ENCODE measurements at places on chromosomes 5 and 9.

DNA sequence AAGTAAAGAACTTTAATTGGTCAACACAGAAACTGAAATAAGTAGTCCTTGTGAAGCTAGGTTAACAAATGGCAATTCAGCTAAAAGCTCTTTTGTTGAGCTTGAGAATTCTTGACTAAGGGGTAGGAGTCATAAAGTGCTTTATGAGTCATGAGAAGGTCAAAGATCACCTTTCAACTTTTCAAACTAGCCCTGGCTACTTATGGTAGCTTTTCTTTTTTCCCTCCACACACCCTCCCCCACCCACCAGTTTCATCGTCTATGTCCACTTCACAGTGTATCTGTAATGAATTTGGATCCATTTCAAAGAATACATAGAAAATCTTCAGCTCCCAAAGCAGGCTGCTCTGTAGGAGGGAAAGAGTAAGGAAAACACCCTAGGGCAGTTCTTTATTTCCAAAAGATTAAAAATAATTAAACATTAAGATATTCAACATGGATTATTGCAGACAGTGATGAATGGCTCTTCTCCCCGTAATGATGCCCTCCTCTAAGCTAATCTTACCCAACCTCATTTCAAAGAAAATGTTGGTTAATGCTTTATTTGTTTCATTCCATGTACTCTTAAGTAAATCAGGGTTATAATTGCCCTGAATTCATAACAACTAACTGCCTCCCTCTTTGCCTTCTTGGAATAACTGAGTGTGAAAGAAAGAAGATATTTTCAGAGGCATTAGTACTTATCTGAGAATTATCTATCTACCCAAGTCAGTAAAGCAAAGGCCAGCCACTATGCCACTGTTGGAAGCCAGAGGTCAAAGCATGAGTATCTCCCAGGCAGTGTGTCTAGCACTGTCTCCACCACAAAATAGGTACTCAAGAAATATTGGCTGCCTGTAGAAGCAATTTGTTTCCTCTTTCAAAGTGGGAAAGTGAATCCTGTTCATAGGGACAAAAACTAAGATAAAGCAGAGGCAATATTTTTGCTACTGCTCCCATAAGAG is 290.6 kb downstream of the PIK3R1 start:
- no peak for DNase-seq

GRCh38 chr5:41087461-41087860 is 16.3 kb upstream of the MROH2B start:
- no peak for DNase-seq

DNA sequence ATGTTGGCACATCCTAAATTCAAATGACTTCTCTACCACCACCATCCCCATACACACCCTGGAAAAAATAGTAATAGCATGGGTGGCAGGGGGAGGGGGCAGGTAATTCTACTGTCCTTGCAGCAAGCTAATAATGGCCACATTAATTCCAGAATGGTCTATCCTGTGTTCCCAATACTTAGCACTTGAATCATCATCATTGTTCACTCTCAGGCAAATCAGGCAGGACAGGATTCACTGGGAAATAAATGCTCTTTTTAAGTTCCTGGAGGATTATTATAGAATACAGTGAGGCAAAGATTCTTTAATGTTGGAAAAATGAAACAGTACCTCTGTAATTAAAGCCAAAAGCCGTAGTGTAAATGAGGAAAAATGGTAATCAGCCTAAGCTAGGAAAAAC is 254.5 kb downstream of the ARRDC3 start:
- DNase-seq = no peak

- no peak for DNase-seq
Observed at GRCh38 chr9:107316795-107317661, 33.9 kb downstream of the RAD23B start.

- peak; percentile 45 for DNase-seq
Observed at GRCh38 chr5:138752951-138753793, at the start of gene CTNNA1. Gene CTNNA1, plus strand, starts transcription at chr5:138753425. Its CDS starts 28,500 bp downstream, at chr5:138781925.

GRCh38 chr5:171496456-171496855 is 77.0 kb downstream of the FGF18 start:
- DNase-seq = no peak

GRCh38 chr5:31048282-31049270 is 144.9 kb upstream of the CDH6 start:
- DNase-seq = no peak

DNA sequence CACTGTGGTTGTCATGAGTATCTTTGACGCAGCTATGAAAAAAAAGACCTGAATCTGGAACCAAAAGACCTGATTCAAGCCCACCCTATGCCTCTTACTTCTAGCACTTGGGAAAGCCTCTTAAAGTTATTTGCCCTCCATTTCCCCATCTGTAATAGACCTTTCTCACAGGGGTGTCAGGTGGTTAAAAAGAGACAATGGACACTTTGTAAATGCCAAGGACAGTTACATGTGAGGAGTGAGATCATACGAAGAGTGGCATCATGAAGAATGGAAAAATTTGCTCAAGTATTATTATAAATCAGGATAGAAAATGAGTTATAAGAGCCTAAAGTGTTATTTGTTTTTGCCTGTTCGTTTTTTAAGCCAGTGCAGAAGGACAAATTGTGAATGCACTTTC is 46.5 kb downstream of the ACTL7B start:
- no peak for DNase-seq

DNA sequence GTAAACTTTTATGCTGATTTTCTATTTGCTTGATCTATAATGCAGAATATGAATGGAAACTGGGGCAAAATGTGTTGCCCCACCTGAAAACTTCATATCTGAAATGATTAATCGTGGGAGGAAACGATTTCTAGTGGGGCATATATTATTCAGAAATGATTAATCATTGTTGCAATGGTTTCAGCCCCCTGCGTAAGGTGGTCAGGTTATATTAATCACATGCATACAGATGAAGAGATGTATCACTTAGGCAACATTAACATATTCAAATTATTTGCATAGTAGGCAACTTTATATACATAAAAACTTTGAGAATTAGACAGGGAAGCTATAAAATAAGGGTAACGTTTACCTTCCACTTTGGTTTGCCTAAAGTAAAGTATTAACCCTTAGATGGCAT is 49.8 kb downstream of the LSM11 start:
- DNase-seq = no peak

- DNase-seq = no peak
Observed at GRCh38 chr5:154101184-154101583, 62.4 kb downstream of the MFAP3 start.

GRCh38 chr9:34686732-34687131 is 4.3 kb downstream of the CCL19 start:
- no peak for DNase-seq

GRCh38 chr5:175658299-175659145 is 651 bp downstream of the HRH2 start:
- DNase-seq = no peak

- DNase-seq = no peak
Observed at GRCh38 chr5:173720286-173720952, 104.0 kb upstream of the BOD1 start.

DNA sequence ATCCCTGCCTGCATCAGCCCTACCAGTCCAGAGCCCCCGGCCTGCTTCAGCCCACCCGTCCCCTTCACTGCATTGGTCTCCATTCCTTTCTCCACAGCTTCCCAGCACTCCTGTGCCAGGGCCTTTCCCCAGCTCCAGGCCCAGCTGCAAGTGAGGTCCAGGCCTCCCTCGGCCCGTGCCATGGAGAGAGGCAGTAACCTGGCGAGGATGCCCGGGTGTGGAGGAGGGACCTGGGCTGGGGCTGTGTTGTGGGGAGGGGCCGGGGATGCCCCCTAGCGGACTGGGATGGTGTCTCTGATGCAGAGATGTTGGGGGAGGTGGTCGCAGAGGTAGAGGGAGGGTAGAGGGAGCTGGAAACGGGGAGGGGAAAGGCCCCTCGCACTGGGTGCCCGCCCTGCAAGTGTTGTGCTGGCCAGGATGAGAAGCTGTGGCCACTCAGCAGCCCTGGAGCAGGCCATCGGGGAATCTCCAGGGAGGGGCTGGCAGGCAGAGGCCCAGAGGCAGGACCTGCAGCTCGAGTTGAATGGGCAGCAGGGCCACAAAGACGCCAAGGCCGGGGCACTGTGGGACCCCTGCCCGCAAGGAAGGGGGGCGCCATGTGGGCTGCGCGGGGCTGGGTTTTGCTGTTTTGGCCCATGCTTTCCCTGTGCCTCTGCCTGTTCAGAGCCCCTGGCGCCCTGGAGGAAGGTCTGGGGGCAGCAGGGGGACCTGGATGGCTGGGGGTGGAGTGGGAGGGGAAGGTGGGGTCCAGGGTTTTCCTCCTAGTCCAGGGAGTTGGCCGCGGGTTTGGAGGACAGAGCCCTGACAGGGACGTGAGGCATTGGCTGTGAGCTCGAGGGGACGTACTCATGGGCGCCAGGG is 26.0 kb upstream of the NKD2 start:
- no peak for DNase-seq

DNA sequence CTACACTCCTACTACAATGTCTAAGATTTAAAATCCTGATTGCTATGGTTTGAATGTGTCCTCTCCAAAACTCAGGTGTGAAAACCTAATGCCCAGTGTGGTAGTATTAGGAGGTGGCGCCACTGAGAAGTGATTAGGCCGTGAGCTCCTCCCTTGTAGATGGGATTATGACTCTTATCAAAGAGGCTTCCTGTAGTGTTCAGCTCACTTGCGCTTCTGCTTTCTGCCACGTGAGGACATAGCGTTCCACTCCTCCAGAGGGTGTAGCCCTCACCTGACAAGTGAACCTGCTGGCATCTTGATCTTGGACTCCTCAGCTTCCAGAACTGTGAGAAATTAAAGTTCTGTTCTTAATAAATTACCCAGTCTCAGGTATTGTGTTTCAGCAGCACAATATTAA is 33.0 kb upstream of the WHRN start:
- no peak for DNase-seq

GRCh38 chr9:115891929-115892328 is 261.7 kb upstream of the PAPPA start:
- no peak for DNase-seq

DNA sequence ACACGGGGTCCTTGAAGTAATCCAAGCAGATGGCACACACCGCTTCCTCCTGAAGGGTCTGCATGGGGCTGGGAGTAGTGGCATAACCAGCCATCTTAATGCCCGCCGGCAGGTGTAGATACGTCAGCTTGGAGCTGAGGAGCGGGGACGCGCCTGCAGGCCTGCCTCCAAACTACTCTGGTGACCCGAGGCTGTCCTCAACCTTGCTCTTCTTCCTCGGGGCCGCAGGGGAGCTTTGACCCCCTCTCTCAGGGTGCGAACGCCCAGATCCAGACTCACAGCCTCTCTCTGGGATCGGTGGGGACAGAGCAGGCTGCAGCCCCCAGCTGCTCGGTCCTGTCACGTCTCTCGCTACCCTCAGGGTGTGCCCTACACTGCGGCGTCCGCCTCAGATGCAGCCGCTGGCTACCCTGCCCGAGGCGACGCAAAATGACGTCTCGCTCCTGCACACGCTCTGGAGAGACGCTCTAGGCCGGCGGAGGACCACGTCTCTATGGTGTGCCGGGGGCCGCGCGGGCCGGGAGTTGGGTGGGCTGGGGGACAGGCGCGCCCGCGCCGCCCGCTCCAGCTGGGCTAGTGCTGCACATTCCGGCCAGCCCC is at the start of gene TRIM52:
TRIM52 (minus strand) TSS at position 424 of the 600 bp plus-strand sequence; CDS start at position 94, 330 bp downstream.
- DNase-seq = no peak

GRCh38 chr5:108720391-108720790 is 27.3 kb upstream of the FER start:
- no peak for DNase-seq

DNA sequence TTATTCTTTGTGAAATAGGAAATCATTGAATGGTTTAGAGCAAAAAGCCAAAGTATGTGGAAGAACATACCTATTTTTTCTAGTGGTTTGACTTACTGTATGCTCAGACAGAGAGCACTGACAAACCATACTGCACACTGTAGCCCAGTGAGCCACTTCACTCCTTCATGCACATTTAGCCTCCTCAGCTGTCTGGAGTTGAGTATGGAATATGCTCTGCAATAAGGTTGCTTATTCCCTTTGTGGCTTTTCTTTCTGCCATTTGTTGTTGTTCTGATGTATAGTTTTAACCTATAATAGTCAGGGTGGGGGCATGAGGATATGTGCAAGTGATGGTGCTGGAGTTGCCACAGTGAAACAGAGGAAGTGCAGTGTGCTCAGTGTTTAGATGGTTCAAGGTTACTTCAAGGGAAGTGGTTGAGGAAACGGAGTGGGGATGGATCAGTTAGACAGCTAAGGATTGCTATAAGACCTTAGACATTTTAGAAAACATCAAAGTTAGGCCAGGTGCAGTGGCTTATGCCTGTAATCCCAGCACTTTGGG is 100.7 kb downstream of the CDC42SE2 start:
- no peak for DNase-seq

DNA sequence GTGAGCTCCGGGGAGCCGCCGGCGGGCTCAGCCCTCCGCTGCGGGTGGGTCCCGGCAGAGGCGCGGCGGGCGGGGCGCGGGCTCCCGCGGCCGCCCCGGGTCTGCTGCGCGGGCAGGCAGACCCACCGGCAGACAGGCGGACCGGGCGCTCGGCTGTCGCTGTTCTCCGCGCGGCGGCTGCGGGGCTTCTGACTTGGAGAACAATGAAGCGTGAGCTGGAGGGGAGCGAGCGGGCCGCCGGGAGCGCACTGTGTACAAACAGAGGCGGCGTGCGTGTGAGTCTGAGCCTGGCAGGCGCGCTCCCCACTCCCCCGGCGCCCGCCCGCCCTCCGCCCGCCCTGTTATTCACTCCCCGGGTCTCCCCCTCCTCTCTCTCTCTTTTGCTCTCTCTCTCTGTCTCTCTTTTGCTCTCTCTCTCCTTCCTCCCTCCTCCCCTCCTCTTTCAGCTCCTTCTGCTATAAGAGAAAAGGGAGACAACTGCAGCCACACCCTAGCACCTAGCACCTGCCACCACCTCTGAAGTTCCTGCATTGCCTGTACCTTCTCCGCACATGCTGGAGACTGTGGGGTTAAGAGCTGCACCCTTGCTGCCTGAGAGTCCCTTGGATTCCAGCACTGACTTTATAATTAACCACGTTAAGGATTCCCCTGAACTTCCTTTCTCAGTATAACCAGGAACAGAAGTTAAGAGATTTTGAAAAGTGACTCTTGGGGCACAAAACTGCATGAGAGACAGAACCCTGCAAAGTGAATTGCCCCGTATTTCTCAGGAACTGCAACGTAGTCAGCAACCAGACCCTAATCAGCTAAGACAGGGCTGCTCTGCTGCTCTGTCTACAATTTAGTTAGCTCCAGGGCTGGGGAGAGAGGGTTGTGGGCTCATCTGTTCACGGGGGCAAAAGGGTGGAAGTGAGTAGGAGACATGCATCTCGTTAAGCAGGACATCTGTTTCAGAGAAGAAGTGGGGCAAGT is at the start of gene EDIL3:
EDIL3 (minus strand) TSS at position 277 of the 972 bp plus-strand sequence. CDS start 506 bp downstream, outside the sequence.
- DNase-seq = no peak

DNA sequence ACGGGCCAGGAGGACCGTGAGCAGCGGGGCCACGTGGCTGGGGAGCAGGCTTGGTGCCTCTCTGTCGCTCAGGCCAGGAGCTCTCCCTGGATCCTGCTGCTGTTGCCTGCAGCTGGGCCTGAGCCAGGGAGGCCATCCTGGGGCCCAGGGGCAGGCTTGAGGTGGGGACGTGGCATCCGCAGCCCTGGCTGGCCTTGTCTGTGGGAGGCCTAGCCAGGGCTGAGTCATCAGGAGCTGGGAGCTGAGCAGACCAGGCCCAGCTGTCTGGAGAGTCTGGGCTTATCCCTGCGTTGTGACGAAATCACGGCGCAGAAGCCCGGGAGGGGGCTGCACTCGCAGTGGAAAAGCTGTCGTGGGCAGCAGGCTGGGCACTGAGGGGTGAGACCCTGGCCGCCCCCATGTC is 138.8 kb upstream of the COL5A1 start:
- no peak for DNase-seq

- DNase-seq = no peak
Observed at GRCh38 chr9:26813247-26813646, 79.4 kb downstream of the CAAP1 start.

All from cortex of kidney (tissue), 1 donor.